ENCODE measurements at places on chromosomes 3 and 15. TPM values are rescaled to one million over a fixed set of nuclear protein-coding genes. Genes with fewer than 3 reads are reported as not detected.

- DNase-seq = no peak
Measured at GRCh38 chr3:8574670-8575322, 69.8 kb downstream of the SSUH2 start.

DNA sequence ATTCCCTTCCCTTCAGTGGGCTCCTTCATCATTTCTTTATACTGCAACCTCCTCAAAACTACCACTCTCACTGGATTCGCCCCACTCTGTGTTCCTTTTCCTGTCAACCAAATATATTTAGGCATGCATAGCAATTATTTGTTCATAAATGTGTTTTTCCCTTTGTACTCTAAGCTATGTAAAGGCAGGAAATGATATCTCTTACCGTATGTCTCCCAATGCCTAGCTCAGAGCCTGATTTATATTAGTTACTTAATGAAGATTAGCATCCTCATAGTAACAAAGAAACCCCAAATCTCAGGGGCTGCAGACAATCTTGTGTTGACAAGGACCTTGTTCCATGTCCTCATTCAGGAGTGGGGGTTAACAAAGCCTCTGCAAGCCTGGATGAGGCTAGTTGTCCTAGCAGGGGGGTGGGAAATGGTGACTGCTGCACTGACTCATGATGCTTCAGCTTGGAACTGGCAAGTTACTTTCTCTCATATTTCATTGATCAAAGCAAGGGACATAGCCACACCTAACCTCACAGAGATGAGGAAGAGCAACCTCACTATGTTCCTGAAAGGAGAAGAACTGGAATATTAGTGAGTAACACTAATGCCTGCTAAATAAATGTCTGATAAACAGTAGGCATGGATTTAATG lies 15.2 kb downstream of the PHLDB2 start:
- DNase-seq = no peak

RLBP1 gene
- total RNA-seq = not detected

GRCh38 chr15:98611808-98612207 lies 36.5 kb upstream of the IGF1R start:
- DNase-seq = no peak

SERPINI1 gene
- 1.3 TPM for total RNA-seq

REC114 gene
- not detected for total RNA-seq

DNA sequence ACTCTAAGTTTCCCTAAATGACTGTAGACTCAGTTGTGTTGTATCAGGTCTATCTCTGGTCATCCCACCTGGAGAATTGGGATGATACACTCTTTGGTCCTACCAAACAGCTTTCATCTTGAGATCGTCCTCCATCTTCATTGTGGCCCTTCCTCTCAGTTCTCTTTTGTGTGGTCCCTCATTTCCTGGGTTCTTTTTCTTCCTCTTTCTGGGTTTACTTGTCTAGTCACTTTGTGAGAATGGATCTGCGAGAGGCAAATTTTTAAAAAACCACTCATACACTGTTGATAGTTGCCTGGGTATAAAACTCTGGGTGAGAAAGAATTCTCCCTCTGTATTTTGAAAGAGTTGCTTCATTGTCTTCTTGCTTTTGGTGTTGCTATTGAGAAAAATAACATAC lies 6.0 kb upstream of the AMOTL2 start:
- no peak for DNase-seq

VIPR1 gene
- 41.8 TPM for total RNA-seq

GRCh38 chr15:99552111-99552510 lies 13.7 kb upstream of the MEF2A start:
- no peak for DNase-seq

GRCh38 chr15:62173215-62173614 lies 8.1 kb upstream of the C2CD4B start:
- no peak for DNase-seq

DNA sequence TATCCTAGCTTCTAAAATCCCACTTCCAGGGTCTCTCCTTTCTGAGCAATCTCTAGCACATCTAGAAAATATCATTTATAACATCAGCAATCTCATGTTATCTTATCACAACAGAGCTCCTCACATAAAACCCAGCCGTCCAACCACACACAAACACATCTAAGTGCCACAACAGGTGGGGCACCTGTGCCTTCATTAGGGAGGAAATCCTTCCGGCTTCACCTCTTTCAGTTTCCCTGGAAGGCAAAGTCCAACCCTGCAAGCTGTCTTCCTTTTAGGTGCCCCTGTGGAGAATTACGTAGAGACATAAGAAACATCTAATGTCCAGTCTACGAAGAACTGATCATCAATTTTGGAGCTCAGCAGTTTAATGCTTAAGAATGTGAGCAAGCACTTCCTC lies 1.6 kb downstream of the ZDHHC3 start:
- no peak for DNase-seq

- no peak for DNase-seq
Measured at GRCh38 chr3:33067484-33067883, 29.5 kb downstream of the GLB1 start.

DNA sequence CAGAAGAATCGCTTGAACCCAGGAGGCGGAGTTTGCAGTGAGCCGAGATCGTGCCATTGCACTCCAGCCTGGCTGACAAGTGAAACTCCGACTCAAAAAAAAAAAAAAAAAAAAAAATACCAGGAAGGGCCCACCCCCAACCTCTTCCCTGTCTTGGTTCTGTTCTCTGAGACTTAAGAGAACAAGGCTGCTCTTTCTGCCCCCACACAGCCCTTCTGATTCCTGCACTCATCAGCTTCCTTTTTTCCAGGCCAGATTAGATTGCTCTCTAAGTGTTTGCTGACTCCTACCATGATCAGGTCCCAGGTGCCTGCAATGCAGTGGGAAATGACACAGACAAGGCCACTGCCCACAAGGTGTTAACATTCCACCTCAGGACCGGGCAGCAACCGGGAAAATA lies 13.0 kb downstream of the TMEM44 start:
- no peak for DNase-seq

GRCh38 chr3:58260261-58260731 lies 22.7 kb downstream of the ABHD6 start:
- no peak for DNase-seq

DNA sequence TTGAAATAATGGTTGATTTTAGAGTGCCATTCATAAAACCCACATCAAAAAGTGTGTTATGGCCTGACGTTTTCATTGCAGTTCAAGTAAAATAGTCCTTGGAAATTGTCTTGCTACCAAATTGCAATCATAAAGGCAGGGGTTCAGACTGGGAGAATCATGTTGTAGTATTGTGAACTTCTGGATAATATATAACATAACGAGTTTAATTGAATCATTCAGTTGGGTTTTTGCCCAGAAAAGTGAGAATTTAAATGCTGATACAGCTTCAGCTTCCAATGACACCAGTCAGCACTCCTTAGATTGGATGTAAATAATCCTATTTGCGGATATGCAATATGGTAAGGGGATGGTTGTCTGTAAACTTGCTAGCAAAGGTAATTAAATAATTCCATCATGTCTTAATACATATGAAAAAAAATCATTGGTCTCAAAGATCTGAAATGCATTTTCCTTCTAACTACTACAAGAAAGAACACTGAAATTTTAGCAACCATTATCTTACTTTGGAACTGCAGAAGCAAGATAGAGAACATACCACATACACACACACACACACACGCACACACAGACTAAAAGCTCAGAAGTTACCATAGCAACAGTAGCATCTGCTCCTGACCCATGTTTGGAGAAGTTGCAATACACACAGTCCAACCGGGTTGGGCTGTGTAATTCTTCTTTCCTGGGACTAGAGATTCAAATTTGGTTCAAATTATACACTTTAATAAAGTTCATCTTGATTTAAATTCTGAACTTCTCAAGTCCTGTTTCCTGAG lies 686.2 kb upstream of the NR2F2 start:
- DNase-seq = no peak

GRCh38 chr15:61112231-61112630 lies 116.9 kb downstream of the RORA start:
- DNase-seq = no peak

MOBP gene
- total RNA-seq = not detected

- no peak for DNase-seq
Measured at GRCh38 chr3:16801223-16801622, 83.5 kb upstream of the PLCL2 start.

- no peak for DNase-seq
Measured at GRCh38 chr3:73608456-73609314, 16.1 kb downstream of the PDZRN3 start.

ZNF660 gene
- total RNA-seq = 2.7 TPM

ZCWPW2 gene
- 0.23 TPM for total RNA-seq

DNA sequence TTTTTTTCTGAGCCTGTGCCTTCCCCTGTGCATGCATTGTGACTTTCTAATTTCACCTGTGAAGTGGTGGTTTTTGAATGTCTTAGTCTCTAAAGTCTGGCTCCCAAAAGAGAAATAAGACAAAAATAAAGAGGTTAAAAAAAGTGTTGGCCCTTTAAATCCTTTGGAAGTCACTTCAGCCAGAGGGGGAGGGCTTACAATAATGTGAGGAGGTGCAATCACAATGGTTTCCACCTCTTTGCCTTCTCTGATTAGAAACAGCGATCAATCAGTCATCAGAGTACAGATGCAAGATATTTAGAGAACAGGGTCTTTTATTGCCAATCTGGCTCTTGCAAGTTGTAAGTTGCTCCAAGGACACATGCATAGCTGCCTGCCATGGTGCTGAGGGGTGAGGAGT lies 64.1 kb upstream of the GCSAM start:
- no peak for DNase-seq

GRCh38 chr15:92653836-92654539 lies 1.6 kb downstream of the FAM174B start:
- no peak for DNase-seq

XCR1 gene
- under 0.01 TPM for total RNA-seq
